Fibroblast of the aortic adventitia (primary cell): ENCODE measurements at places on chromosomes 1 and 21. TPM values are rescaled to one million over a fixed set of nuclear protein-coding genes. Genes with fewer than 3 reads are reported as not detected.

The COX20 gene
- total RNA-seq, result 44.2 and 98.5 TPM in 2 replicates

The EXO1 gene
- total RNA-seq, result 1.2 and 37.2 TPM in 2 replicates

The IFI44 gene
- total RNA-seq, result 14.2 and 66.6 TPM in 2 replicates

DNA sequence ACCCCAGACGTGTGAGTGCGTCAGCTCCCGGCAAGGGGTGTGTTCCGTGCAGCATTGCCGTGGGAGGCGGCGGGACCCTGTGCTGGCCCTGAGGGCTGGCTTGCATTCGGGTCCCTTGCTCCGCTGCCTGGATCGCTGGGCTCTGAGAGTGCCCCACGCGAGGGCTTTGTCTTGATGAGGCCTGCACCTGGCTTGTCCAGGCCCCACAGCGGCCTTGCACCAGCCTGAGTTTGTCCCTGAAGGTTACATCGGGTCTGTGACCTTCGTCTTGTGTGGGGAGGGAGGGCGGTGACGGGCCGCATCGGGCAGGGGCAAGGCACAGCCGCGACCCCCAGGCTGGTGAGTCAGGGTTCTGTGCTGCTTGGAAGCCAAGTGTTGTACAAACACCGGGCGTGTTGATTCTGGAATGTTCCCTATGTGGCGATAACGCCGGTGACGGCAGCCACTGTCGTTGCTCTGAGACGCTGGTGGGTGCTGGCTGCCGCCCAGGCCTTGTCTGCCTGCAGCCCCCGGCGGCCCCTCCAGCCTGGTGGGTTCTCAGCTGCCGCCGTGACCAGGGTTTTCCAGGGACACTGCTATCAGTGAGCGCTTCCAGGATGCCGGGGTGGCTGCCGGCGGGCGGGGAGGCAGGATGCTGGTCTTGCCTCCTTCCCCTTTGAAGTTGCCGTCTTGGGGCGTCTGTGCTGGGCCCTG, 42.9 kb downstream of the SLX9 start:
- no peak for DNase-seq

- DNase-seq, result no peak
Measured at GRCh38 chr1:213418268-213419071, 367.4 kb downstream of the RPS6KC1 start.
